ENCODE measurements at places on chromosomes 1 and 21. TPM values are rescaled to one million over a fixed set of nuclear protein-coding genes. Genes with fewer than 3 reads are reported as not detected.

DNA sequence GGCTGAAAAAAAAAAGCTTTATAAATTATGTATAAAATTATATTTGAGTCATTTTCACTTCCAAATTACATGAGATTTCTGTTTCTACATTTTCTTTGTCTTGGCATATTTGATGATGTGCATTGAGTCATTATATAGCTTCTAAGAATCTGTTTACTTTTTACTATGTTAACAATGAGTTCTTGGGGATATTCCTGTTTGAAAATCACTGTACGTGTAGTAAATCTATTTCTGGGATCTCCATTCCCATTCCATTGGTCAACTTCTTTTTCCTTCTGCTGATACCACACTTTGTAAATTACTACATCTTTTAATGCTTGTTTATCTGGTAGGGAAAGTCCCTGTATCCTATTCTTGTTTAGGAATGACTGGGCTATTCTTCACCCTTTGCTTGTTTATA lies 43.6 kb downstream of the TNFRSF9 start:
- DNase-seq = no peak
- no peaks in the 10 kb centered on the region for H3K27me3 ChIP-seq
- H3K36me3 ChIP-seq = no peaks in the 10 kb centered on the region
- H3K27ac ChIP-seq = no peak overlapping the region
- no peak overlapping the region for H3K4me3 ChIP-seq
- H3K4me1 ChIP-seq = no peaks in the 10 kb centered on the region

GRCh38 chr1:24961334-24961733 lies 31.3 kb upstream of the RUNX3 start:
- peaks cover 54% of the 10 kb centered on the region for H3K4me1 ChIP-seq
- peak overlapping the region; percentile 98 for H3K27ac ChIP-seq
- no peaks in the 10 kb centered on the region for H3K27me3 ChIP-seq
- H3K4me3 ChIP-seq = peak overlapping the region; percentile 97
- DNase-seq = no peak

GRCh38 chr1:116470671-116471070 lies 97.6 kb downstream of the ATP1A1 start:
- no peaks in the 10 kb centered on the region for H3K36me3 ChIP-seq
- DNase-seq = no peak
- H3K27me3 ChIP-seq = no peaks in the 10 kb centered on the region
- no peak overlapping the region for H3K27ac ChIP-seq

DNA sequence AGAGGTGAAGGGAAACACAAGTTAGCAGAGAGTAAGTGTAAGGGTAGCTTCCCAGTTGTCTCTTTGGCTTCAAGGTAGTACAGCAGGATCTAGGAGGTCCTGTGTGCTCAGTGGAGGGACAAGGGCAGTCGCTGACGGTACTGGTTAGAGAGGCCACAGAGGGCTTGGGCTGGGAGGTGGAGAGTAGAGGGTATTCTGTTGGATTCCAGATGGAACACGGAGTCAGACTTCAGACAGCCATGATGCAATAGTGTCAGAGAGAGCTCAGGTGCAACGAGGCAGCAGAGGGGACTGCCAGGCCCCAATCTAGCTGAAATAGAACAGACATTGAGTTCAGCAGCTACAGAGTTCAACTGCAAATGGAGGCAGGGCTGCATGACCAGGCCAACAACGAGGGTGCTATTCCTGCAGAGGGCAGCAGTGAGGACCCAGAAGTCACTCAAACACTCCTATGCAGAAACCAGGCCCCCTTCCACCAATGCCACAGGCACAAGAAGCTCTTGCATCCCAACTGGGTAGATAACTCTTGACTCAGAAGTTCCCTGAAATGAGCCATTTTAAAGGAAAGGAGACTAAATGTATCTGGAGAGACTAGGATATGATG lies 325.0 kb upstream of the ESRRG start:
- H3K4me3 ChIP-seq = no peak overlapping the region
- H3K4me1 ChIP-seq = no peaks in the 10 kb centered on the region
- H3K27ac ChIP-seq = no peak overlapping the region
- H3K27me3 ChIP-seq = no peaks in the 10 kb centered on the region
- DNase-seq = no peak

- no peak overlapping the region for H3K27ac ChIP-seq
- H3K36me3 ChIP-seq = no peaks in the 10 kb centered on the region
- H3K4me3 ChIP-seq = no peak overlapping the region
- DNase-seq = no peak
- no peaks in the 10 kb centered on the region for H3K4me1 ChIP-seq
These were observed 205.6 kb downstream of the RHOU start for GRCh38 chr1:228940926-228941325.

- DNase-seq = no peak
- H3K36me3 ChIP-seq = no peaks in the 10 kb centered on the region
- no peaks in the 10 kb centered on the region for H3K27me3 ChIP-seq
- H3K4me1 ChIP-seq = peaks cover 10% of the 10 kb centered on the region
- no peak overlapping the region for H3K4me3 ChIP-seq
These were observed 74.5 kb downstream of the MRPL37 start for GRCh38 chr1:54274448-54274847.

- H3K36me3 ChIP-seq = no peaks in the 10 kb centered on the region
- H3K27me3 ChIP-seq = no peaks in the 10 kb centered on the region
- no peak overlapping the region for H3K27ac ChIP-seq
- H3K4me1 ChIP-seq = no peaks in the 10 kb centered on the region
These were observed 121.7 kb downstream of the ADGRL4 start for GRCh38 chr1:78884685-78885452.

GRCh38 chr1:58823481-58824010 lies 39.7 kb upstream of the JUN start:
- H3K27me3 ChIP-seq = no peaks in the 10 kb centered on the region
- no peak overlapping the region for H3K4me3 ChIP-seq
- no peak overlapping the region for H3K27ac ChIP-seq
- no peaks in the 10 kb centered on the region for H3K36me3 ChIP-seq

DNA sequence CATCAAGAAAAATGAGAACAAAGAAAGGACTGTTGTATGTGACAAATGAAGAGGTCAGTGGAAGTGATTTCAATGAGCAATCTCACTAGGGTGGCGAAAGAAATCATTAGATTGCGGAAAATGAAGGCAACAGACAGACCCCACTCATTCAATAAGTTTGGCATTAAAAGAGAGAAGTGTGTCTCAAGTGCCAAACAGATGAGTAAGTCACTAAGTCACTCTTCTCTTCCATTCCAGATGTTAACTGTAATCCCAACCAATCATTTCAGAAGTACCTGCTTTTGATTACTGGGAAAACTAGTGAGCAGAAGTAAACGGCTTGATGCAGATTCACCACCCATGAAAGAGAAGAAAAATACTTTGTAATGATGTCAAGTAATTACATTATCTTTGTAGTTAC lies 144.3 kb upstream of the PRMT6 start:
- H3K4me3 ChIP-seq = no peak overlapping the region
- no peaks in the 10 kb centered on the region for H3K27me3 ChIP-seq
- H3K4me1 ChIP-seq = peaks cover 8% of the 10 kb centered on the region
- H3K36me3 ChIP-seq = no peaks in the 10 kb centered on the region
- no peak overlapping the region for H3K27ac ChIP-seq

GRCh38 chr1:207908107-207908734 lies 2.7 kb downstream of the CD34 start:
- no peak overlapping the region for H3K4me3 ChIP-seq
- peaks cover 22% of the 10 kb centered on the region for H3K27me3 ChIP-seq
- H3K27ac ChIP-seq = no peak overlapping the region
- no peaks in the 10 kb centered on the region for H3K4me1 ChIP-seq
- DNase-seq = no peak
- no peaks in the 10 kb centered on the region for H3K36me3 ChIP-seq

CSF3R gene
- total RNA-seq = not detected

PWP2 gene
- total RNA-seq = 2.5 TPM

GBP5 gene
- total RNA-seq = 0.56 TPM

SPRR2B gene
- not detected for total RNA-seq

HORMAD1 gene
- total RNA-seq = not detected

KRTAP19-1 gene
- not detected for total RNA-seq
